ENCODE measurements at places on chromosomes 6 and 20.

- DNase-seq: no peak
Observed at GRCh38 chr6:15682965-15683822, 20.4 kb upstream of the DTNBP1 start.

DNA sequence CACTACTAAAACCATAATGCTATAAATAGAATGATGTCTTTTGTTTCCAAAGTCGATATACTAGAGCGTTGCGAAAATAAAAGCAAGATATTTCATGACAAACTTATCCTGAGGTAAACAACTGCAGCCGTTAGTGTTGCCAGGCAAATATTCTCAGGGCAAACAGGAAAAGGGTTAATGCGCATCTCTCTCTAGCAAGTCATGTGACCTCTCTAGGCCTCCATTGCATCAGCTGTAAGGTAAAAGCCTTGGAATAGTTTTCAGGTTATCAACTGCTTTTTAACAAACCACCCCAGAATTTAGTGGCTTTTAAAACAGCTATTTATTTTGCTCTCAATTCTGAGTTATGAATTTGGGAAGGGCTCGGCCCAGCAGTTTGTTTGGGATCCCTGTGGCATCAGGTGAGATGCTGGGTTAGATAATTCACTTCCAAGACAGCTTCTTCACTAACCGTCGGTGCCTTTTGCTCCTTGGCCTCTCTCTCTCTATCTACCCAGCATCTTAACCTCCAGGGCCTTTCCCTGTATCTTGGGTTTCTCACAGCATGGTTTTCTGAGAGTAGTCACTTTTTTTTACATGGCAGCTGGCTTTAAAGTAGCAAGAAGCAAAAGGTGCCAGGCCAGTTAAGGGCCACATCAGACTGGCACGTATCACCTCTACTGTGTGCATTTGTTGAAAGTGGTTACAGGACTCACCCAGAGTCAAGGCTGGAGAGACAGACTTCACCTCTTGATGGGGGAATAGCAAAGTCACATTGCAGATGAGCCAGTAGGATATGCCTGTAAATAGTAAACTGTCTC, 39.2 kb upstream of the LTV1 start:
- DNase-seq: no peak

DNA sequence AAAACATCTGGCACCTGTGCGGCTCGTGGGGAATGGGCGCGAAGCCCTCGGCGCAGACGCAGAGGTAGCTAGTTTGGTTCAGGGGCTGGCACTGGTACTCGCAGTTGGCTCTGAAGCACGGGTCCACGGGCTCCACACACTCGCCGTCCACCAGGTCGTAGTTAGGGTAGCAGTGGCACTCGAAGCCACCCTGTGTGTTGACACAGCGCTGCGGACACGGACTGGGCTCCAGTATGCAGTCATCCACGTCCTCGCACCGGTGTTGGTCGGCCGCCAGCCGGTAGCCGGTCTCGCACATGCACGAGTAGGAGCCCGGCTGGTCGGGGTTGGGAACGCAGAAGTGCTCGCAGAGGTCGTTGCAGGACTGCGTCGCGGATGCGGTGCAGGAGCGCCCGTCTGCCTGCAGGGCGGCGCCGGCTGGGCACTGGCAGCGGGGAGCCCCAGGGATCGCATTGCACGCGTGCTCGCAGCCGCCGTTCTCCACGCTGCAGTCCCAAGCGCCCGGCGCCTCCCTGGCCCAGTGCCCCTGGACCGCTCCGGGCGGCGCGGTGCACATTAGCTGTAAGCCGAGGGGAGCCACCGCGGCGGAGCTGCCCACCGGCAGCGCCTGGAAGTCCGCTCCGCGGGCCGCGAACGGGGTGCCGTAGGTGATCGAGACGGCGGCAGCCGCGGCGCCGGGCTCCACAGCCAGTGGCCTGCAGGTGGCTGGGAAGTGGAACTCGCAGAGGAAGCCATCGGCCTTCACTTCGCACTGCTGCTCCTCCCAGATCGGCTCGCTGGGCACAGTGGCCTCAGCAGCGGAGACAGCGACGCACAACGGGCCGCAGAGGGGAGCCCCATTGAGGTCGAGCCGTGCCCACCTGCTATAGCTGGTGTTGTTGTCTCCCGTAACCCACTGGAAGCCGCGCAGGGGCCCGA, 930 bp downstream of the THBD start:
- no peak for DNase-seq

DNA sequence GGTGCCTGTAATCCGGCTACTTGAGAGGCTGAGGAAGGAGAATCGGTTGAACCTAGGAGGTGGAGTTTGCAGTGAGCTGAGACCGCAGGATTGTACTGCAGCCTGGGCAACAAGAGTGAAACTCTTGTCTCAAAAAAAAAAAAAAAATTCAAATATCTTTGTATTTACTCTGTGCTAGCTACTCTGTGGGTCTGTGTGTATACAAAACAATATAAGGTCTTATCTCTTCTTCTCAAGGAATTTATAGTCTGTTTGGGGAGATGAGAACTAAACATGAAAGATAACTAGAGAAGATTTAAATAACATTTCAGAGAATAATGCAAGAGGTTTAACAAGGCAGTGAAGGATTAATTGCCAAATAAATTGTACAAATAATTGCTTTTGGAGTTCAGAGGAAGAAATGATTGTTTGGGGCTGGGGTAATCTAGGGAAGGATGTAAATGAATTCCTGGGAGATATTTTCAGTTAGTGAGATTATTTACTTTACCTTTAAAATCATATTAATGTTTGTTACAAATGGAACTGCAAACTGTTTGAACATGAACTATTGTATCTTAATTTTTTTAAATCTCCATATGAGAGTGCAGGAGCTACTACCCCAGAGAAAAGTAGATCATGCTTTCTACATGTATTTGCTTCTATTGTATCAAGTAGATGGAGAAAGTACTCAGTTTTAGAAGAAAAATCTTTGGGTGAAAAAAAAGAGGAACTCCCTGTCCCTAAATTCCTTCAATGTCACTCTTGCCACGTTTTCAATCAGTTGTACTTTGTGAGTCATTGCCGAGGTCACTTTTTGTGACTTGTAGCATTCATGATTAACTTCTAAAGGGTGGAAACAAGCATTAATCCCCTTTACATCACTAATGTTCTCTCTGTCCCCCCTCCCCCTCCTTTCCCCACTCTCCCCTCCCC, 39.0 kb downstream of the NCOA3 start:
- no peak for DNase-seq

DNA sequence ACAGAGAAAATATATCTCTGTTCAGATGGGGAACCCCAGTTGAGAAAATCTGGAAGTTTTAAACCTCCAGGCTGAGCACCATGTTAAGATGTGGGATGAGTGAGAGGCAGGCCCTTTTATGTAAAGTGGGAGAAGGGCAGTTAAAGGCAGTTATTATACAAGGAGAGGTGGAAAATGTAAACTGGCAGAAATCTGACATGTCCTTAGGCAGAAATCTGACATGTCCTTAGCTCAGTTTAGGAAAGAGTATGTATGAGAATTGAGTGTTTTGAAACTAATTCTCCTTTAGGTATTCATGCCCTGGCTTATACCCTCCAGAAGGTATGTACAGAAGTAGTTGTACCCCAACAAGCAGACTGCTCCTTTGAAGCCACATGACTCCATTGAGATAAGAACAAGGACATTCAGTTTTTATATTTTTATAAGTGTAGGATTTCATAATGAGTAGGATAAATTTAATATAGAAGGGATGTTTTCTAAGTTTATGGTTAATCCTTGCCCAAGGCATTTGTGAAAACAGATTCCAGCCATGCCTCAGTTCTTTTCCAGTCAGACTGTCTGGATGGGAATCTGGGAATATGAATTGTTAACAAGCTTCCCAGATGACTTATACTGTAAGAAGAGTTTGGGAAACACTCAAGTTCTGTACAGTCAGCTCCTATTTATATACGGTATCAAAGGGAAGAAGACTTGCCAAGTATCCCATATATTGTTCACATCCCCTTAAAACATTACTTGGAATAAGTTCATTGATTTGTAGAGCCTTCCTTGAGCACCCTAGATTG, 87.7 kb downstream of the SCAND1 start:
- no peak for DNase-seq
